ENCODE measurements at places on chromosomes 2 and 18.

DNA sequence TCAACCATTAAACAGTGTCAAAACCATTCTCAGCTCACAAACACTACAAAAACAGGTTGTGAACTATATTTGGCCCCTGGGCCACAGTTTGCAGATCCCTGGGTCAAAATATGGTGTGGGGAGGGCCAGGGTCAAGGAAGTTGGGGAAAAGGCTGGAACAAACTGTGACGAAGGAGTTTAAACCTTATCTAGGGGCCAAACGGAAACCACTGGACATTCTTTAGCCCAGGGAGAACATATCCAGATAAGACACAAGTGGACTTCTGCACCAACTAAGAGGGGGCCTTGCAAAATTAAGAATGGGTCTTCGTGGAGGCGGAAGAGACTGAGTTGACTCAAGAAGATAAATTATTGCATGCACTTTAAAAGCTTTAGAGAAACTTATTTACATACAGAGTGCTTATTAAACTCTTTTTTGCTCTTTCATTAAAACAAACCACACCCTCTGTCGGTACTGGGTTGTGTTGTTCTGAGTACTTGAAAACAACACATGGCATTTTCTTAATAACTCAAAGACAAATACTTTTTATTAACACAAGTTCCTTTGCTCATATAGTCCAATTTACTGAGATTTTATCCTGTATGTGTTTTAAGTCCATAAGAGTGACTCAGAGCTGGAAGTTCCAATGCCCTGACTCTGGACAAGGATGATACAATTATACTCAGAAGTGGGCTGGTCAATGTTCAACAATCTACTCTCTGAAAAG, 5.3 kb upstream of the ASAP2 start:
- no peak for DNase-seq

GRCh38 chr18:45738660-45739059, 14.7 kb downstream of the SLC14A1 start:
- no peak for DNase-seq

DNA sequence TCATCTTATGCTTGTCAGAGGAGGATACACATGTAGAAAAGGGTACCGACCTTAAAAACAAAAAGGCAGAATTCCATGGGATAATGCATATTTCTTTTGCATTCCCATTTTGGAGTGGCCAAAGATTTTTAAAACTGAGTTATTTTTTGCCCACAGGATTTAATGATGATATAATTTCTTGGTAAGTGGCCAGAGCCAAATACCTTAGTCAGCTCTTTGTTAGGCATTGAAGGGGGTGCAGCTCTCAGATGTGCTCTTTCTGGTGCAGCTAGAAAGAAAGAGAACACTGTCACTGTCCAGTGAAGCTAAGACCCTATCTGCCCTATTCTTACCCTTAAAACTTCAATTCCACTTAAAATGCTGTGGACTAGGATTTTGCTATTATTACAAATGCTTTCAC, 10.8 kb downstream of the COQ10B start:
- no peak for DNase-seq

GRCh38 chr2:2159336-2159735, 171.7 kb downstream of the MYT1L start:
- no peak for DNase-seq

- DNase-seq, result no peak
Measured at GRCh38 chr2:136128366-136128765, 10.4 kb upstream of the CXCR4 start.

DNA sequence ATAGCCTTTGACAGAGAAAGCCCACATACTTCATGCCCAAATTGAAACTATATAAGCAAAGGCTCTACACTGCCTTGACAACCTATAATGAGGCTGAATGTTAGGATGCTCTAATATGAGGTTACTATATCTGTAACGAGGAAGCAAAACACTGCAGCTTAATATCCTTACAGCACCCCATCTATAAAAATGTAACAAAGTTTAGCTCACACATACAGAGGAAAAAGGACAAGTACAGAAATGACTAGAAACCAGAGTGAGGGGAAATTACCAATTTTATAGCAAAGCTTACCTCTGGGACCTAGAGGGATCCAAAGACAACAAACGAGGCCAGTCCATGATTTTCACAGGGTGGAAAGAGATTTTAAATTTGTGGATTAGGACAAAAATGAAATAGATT, 138.5 kb downstream of the COL4A4 start:
- no peak for DNase-seq

GRCh38 chr2:38535744-38536506, 66.8 kb downstream of the HNRNPLL start:
- DNase-seq, result no peak

DNA sequence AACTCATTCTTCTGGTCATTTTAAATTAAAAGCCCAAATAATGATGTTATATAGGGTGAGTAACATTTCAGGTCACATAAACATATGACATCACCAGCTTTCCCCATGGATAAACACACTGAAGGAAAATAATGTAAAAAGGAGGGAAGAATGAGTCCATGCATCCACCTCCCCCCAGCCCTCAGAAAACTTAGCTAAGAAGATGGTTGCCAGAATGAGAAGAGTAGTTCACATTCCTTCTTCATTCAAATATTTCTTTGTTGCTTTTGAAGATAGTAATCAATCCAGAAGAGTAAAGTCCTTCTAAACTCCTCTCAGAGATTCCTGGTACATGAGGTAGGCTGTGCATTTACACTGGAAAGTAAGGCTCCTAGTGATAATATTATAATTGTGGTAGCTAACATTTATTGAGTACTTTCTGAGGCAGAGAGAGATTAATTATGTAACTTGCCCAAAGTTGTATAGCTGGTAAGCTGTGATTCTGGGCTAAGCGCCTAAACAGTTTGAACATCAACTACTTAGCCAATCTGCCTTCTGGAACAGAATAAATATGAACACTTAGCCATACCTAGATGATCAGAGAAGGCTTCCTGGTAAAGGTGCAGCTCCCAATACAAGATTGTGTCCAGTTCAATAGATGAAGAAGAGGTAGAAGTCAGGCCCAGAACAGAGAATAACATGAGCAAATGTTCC, 256.7 kb upstream of the FN1 start:
- no peak for DNase-seq

- DNase-seq, result no peak
Measured at GRCh38 chr2:98037666-98038336, 42.1 kb upstream of the TMEM131 start.

GRCh38 chr2:5372141-5372540, 320.0 kb upstream of the SOX11 start:
- DNase-seq, result no peak

GRCh38 chr2:174353004-174353403, 18.2 kb downstream of the SP9 start:
- no peak for DNase-seq

DNA sequence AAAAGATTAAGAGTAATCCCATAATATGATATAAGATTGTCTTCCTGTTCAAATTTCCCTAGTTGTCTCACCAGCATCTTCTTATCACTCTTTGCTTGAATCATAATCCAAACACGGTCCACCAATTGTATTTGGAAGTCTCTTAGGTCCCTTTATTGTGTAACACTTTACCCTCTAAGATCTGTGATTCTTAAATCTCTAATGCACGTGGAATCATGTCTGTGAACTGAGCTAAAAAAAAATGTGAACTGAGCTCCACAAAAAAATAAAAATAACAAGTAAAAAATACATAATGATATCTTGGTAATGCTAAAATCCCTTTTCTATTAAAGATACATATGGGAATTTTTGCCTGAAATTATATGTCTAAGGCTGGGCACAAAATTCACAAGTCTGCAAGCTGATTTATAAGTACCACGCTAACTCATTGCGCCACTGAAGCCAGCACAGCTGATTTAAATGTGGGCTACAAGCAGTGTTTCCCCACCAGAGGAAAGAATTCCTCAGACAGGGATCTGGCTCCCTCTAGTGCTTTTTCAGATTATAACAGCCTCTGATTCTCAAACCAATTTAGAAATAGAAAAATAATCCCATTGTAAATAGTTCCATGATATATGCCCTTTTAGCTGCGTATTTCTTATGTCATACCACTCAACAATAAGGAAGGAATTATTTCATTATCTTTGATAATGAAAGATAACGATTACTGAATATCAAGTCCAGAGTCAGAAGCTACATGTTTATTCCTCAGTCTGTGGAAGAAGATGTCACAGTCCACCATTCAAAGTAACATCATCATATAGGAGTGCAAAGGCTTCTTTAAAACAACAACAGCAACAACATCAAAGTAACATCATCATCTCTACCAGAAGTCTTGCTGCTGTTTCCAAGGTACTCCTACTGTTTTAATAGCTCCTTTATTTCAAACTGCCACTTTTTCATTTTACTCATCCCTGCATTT, 22.9 kb downstream of the RBM43 start:
- peak; percentile 52 for DNase-seq

GRCh38 chr2:213043566-213043965, 107.8 kb downstream of the IKZF2 start:
- no peak for DNase-seq

DNA sequence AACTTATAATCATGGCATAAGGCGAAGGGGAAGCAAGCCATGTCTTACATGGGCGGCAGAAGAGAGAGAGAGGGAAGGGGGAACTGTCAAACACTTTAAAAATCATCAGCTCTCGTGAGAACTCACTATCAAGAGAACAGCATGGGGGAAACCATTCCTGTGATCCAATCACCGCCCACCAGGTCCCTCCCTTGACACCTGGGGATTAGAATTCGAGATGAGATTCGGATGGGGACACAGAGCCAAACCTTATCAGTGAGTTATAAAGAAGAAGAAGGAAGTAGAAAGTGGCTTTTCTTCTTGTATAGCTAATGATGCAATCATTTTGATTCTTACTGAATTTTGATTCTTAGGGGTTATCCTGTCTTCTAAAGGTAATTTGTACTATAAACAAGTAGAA, 51.4 kb downstream of the SMCHD1 start:
- peak; percentile 5 for DNase-seq

GRCh38 chr2:234231460-234231859, 181.0 kb downstream of the SPP2 start:
- no peak for DNase-seq

GRCh38 chr18:56309104-56309503, 329.3 kb downstream of the TXNL1 start:
- DNase-seq, result no peak

DNA sequence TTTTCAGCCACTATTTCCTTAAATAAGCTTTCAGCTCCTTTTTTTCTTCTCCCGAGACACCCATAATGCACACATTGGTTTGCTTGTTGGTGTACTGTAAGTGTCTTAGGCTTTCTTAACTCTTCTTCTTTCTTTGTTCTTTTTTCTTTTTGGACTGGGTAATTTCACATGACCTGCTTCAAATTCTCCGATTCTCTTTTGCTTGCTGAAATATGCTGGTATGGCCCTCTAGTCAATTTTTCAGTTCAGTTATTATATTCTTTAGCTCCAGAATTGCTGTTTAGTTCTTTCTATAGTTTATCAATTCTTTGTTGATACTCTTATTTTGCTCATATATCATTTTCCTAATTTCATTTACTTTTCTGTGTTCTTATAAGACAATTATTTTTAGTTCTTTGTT, 15.3 kb downstream of the FASTKD2 start:
- DNase-seq, result no peak

- DNase-seq, result no peak
Measured at GRCh38 chr2:26692279-26692896, at the start of gene KCNK3. Gene KCNK3, plus strand, starts transcription at chr2:26692722. Its CDS starts 154 bp downstream, at chr2:26692876.

DNA sequence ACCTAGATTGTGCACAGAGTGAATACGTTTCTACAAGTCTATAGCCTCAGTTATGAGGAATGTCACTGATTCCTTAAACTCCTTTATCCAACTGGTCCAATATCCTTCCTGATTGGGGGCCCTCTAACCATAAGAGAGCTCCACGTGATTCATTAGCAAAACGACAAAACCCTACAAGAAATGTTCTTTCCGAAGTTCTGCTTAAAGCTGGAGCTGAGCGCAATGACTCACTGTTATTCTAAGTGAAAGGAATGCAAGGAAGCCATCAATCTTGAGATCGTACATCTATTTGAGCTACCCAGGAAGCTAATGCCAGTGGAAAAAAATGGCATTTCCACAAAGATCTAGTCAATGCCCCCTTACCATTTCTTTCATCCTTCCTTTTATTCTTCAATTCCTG, 354.9 kb upstream of the CDH20 start:
- no peak for DNase-seq

- DNase-seq, result no peak
Measured at GRCh38 chr18:32840962-32841361, 68.1 kb upstream of the KLHL14 start.

GRCh38 chr18:48640566-48641270, 101.9 kb downstream of the CTIF start:
- DNase-seq, result no peak

GRCh38 chr18:38397094-38397493, 831.5 kb upstream of the CELF4 start:
- no peak for DNase-seq

DNA sequence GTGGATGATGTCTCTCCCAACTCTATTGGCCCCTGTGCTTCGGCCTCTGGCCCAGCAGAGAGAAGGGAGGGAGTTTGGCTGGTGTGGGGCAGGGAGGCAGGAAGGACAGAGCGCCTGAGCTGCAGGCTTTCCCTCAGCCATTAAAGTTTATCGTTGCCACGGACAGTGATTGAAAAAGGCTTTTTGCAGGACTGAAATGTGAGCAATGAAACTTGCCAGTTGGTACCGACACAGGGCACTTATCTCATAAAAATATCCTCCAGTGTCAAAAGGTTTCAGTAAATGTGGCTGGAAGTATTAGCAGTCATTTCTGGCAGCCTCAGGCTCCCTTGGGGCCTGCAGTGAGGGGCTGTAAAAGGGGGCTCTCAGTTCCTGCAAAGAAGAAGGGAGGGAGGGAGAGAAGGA, 169.2 kb downstream of the GLI2 start:
- DNase-seq, result no peak

DNA sequence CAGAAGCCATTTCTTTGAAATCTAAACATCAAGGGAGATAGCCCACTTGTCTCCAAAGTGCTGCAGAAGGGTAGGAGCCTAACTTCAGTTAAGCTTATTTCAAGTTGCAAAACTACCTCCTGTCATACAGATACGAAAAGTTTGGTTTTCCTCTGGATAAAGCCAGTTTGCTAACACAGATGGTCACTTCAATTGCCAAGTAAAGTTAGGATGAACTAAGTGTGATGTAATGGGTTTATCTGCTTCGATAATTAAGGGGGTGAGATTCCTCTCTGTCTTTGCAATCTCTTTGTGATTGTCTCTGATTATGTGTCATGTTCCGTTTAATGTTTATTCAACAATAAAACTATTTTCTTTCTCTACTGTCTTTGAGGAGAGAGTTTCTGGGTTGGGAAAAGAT, 156.4 kb downstream of the SLC39A10 start:
- no peak for DNase-seq

- DNase-seq, result no peak
Measured at GRCh38 chr2:161745866-161746614, 121.8 kb downstream of the SLC4A10 start.
